ENCODE measurements at places on chromosomes 16 and 17.

- DNase-seq = no peak
These were observed 98.6 kb downstream of the OR1D5 start for GRCh38 chr17:2964831-2965230.

DNA sequence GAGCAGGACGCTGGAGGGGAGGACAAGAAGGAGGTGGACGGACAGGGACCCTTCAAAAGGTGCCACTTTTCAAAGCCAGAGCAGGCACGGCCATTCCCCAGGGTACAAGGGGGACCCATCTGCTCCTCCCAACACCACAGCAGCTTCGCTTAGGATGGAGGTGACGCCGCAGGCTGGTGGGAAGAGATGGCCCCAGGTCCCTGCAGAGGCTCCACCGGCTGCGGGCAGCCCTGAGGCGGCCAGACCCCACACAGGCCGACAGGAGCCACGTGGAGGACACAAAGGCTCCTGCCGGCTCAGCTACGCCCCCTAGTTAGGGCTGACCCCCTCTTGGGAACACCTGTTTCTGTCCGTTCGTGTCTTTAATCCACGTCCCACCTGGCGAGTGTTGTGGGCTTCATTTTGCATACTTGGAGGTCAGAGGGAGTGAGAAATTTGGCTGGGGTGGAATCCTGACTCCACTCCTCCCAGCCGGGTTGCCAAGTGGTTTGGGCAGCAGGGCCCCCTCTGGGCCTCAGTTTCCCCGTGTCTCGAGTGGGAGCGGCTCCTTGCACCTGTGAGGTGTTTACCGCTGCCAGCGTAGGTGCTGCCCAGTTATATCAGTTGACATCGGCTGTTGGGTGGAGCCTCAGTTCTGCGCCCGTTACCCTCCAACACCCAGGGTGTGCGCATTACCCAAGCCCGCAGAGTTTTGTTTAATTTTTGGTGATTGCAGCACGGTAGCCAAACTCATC, 5.8 kb upstream of the FN3KRP start:
- DNase-seq = no peak

GRCh38 chr16:11682655-11683096, 14.4 kb downstream of the SNN start:
- no peak for DNase-seq

- DNase-seq = no peak
These were observed 5.5 kb upstream of the CACNG5 start for GRCh38 chr17:66829386-66829864.

GRCh38 chr16:59163371-59164055, 429.4 kb upstream of the GOT2 start:
- no peak for DNase-seq

- no peak for DNase-seq
These were observed 20.6 kb downstream of the ABAT start for GRCh38 chr16:8694795-8695728.

Data from NCI-H187 treated with DMSO at 0.1 percent for 48 hours (cell line).